Smooth muscle cell of the umbilical artery (primary cell): ENCODE measurements at places on chromosomes 1 and 21. TPM values are rescaled to one million over a fixed set of nuclear protein-coding genes. Genes with fewer than 3 reads are reported as not detected.

CALML6 gene
- 0.59 and 0.88 TPM in 2 replicates for total RNA-seq

LINGO4 gene
- total RNA-seq = not detected in 2 replicates

DHDDS gene
- 62.1 and 97.0 TPM in 2 replicates for total RNA-seq

TNFRSF4 gene
- total RNA-seq = under 0.01 and 0.14 TPM in 2 replicates

RNPEP gene
- total RNA-seq = 81.7 and 89.0 TPM in 2 replicates

TRIM45 gene
- 2.4 and 5.3 TPM in 2 replicates for total RNA-seq
